ENCODE measurements at places on chromosomes 3 and 15.

- DNase-seq: no peak
These were observed 648.3 kb upstream of the CFAP20DC start for GRCh38 chr3:59698091-59698490.

- no peak for DNase-seq
These were observed 31.7 kb downstream of the ATP2B2 start for GRCh38 chr3:10473581-10474274.

GRCh38 chr3:114732353-114732752 lies 414.7 kb downstream of the ZBTB20 start:
- no peak for DNase-seq

- no peak for DNase-seq
These were observed 8.1 kb upstream of the GATM start for GRCh38 chr15:45386420-45386819.

DNA sequence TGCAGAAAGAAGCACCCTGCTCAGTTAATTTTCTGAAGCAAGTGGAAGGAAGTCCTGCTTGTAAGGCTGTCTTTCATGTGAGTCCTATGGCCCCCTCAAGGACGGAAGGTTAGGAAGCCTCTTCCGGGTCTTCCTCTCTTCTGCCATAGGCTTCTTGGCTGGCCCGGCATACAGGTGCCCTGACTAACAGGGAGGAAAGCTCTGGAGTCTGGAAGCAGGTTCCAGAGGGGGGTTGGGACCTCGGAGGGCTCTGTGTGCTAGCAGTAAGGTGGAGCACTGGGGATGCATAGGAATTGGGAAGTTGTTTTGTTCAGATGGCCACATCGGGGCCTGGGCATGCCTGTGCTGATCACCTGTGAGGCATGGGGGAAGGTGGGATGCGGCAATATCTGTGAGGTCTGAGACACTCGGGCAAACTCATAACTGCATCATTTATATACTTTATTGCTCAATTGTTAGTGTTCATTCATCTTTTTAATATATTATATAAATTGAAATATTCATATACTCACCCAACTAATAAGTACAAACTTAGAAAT lies 49.6 kb downstream of the TRAK1 start:
- DNase-seq: no peak

- no peak for DNase-seq
These were observed 42.5 kb downstream of the MUC20 start for GRCh38 chr3:195763076-195763830.

- DNase-seq: no peak
These were observed 204.8 kb upstream of the TOPAZ1 start for GRCh38 chr3:44036850-44037249.

DNA sequence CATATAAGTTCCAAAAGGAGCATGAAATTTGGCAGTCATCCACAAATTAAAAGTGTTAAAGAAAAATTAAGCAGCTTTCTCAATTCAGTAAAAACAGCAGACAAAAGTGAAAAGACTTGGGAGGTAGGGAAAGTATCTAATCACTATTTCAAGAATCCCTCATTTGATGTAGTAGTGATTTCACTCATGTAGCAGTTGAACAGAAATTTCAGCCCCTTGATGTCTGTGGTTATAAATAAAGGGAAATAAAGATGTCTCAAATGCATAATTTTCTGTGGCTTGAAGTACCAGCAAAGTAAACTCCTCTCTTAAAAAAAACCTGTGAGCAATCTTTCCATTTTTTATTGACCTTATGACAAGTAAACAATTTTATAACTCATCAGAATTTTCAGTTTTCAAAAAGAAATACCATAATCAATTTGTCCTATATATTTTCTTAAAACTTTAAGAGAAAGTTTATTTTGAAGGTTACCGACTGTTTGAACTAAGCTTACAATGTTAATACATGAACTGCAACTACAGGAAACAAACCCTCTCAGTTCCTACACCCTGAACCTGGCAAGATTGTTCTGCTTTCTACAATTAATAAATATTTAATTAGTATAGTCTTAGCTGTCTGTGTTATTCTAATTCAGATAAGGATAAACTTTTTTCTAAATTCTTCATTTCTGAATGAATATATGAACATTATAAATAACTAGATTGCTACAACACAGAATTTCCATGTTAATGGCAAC lies 94.2 kb downstream of the CBLB start:
- no peak for DNase-seq

DNA sequence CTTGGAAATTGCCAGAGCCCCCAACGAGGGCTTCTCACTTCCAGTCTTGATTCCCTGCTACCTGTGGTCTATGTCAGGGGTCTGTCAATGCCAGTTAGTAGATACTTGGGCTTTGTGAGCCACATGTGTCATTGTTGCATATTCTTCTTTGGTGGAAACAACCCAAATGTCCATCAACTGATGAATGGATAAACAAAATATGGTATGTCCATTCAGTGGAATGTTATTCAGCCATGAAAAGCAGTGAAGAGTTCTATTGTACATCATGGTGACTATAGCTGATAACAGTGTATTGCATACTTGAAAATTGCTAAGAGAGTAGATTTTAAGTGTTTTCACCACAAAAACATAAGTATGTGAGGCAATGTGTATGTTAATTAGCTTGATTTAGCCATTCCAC lies 288.1 kb downstream of the RPLP1 start:
- DNase-seq: no peak

DNA sequence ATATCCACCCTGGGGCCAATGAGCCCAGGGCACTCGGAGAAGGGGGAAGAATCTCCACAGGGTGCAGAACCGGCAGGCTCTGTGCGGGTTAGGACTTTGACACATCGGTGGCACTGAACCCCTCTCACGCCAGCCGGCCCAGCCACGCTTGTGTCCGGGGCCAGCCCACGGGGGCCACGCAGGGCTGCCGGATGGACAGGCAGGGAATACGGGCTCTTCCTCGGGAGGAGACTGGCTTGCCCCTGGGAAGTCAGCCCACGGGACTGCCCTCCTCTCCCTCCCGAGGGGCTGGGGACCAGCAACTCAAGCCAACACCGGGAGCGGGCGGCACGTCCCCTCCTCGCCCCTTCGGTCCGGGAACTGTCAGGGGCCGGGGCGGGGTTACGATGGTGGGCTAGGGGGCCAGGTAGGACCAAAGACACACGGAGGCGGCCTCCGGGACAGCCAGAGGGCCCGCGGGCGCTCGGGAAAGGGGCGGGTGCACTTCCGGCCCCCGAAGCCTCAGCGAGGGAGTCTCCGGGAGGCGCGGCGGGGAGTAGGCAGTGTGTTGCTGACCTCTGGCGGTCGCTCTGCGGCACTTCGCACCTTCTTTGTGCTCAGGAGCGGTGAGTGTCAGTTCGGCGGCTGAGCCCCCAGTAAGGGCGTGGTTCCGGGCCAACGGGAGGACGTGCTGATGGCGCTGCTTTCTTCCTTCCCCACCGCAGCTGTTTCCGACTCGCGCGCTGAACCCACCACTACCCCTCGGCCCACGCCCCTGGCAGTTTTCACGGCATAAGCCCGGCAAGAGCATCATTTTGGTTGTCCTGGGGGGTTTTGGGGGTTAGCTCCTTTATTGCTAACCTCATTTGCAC lies 5.1 kb upstream of the CYP8B1 start:
- DNase-seq: peak; percentile 55

DNA sequence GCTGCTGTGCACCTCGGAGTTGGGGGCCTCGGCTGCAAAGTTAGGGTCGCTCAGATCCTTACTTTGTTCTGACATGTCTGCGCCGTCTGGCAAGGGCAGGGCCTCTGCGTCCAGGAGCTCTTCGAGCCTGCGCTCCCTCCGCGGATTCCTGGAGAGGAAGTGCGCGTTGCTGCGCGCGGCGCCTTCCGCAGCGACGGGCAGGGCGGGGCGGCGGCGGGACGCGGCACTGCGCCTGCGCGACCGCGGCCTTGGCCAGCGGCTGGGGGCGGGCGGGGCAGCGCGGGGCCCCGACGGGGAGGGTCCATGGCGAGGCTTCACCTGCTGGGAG lies at the start of gene NDN:
Gene NDN (minus strand): TSS at position 163 of the 328 bp plus-strand sequence. CDS start 88 bp downstream, at position 75.
- DNase-seq: no peak

DNA sequence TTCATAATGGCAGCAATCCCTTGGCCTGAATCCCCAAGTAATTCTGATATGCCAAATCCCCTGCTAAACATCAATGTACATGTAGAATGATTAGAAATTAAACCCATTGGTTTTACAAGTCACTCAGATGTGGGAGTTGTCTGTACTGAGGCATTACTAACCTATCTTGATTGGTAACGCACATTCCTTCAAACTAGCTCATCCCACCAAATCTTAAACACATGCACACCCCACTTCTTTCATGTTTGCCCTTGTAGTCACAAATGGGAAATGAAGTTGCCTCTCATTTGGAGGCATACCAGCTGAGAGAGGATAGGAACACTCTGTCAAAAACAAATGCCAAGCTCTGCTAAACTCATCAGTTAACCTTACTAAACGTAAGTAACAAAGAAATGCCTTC lies 29.1 kb upstream of the MAN2C1 start:
- no peak for DNase-seq

DNA sequence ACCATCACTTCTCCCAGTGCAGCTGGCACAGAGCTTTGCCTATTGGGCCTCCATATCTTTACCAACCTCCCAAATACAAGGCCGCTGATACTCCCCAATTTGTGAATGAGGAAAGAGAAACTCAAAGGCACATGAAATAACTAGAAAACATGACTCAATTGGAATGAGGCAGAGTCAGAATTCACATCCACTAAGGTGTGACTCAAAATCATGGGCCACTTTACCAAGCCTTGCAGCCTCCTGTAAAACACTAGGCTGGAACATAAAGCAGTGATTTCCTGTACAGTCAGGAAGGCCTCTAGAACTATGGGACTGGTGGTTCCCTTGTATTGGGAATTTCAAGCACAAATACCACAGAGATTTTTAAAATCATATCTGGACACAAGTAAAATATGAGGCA lies 128.6 kb downstream of the DCLK3 start:
- DNase-seq: no peak

DNA sequence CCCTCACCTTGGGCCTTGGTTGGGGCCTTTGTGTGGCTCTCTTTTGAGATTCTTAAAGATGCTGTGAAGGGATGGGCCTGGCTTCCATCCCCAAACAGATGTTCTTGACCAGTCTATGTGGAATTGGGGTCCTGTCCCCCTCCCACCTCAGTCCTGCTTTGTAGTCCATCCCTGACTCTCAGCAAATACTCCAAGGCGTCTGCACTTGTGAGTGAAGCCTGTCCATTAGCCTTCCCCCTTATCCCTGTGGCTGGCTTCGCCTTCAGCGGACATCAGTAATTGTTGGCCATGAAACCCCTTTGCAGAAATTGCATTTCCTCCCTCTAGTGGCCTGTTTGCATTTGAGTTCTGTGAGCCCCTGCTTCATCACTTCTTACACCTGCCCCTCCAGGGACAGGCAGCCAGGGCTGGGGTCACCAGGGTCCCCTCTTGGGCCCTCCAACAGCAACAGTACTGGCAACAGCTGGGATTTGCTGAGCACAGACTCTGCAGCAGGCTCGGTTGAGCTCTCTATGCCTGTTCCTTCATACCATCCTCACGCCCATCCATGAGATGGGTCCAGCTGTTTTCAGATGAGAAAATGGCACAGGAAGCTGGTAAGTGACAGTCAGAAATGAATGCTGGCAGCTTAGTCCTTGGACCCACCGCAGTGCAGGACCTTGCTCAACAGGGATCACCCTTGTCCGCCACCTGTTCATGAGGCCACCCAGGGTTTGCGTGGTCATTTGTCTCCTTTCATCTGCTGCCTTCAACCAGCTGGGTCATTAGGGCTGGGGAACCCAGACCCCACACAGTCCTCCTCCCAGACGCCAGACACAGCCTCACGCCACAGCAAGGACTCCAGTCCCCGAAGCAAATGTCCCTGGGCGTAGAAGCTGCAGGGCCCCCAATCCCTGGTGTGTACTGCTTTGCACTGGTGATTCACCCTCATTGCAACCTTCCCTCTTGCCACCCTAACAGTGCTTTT lies 8.9 kb upstream of the LRRK1 start:
- no peak for DNase-seq

DNA sequence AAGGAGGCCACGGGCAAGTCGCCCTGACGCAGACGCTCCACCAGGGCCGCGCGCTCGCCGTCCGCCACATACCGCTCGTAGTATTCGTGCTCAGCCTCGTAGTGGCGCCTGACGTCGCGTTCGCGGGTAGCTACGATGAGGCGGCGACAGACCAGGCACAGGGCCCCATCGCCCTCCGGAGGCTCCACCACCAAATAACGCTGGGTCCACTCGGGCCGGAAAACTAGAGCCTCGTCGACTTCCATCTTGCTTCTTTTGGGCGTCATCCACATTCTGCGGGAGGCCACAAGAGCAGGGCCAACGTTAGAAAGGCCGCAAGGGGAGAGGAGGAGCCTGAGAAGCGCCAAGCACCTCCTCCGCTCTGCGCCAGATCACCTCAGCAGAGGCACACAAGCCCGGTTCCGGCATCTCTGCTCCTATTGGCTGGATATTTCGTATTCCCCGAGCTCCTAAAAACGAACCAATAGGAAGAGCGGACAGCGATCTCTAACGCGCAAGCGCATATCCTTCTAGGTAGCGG lies at the start of gene EPM2AIP1:
Gene EPM2AIP1 (minus strand): TSS at position 326 of the 520 bp plus-strand sequence. CDS start 54 bp downstream, at position 272.
- DNase-seq: no peak

- no peak for DNase-seq
These were observed 640.3 kb upstream of the ADAMTS9 start for GRCh38 chr3:65328148-65328547.

DNA sequence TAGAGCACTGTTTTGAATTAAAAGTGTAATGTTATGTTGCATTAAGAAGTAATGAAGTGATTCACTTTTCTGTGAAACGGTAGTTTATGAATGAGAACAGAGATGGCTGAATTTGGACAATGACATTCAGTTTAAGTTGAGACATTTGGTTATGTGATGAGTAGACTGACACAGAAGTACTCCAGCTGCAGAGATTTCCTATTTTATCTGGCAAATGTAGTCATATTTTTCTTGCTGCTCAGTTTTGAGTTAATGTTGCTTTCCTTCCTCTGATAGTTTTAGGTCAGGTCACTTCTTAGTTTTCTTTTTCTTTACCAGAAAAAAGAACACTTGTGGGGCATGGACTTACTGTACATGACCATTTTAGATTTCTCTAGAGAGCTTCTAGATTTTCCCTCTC lies 51.2 kb downstream of the ASB7 start:
- DNase-seq: no peak

- no peak for DNase-seq
These were observed 146.4 kb downstream of the IGF1R start for GRCh38 chr15:98794748-98795147.

DNA sequence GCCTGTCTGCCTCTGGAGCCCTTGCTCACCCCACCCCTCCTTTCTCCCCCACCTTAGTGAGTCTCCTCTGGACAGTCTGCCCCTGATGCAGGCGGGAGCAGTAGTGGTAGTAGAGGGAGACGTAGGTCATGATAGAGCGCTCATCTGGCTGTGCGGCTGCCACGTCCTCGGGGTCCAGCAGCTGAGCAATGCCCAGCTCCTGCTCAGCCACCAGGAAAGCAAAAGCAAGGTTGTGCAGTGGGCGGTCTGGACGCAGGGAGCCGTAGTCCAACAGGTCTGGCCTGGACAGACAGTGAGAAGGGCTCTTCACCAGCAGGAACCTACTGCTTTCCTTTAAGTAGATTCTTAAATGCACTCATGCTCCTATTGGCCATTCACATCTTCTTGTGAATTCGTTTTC lies 6.7 kb downstream of the SPTBN5 start:
- no peak for DNase-seq
